NB4 (cell line): ENCODE measurements at places on chromosomes 1 and 21.

DNA sequence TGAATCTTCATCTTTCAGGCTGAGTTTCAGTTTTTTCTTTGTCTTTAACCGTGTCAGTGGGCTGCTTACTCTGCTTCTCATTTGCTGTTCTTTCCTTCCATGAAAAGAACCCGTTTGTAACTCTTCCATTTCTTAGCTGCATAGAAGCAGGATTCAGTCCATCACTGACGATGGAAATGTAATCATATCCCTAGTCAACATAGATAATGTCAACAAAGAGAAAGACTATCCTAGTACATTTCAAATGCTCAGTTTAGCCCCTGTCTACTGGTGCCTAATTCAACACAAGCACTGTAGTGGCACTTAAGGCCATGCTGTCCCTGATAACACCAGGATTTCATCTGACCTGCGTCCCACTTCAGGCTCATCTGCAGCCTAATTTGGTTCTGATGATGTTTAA, 376 bp downstream of the GBP1 start:
- no peak for DNase-seq

DNA sequence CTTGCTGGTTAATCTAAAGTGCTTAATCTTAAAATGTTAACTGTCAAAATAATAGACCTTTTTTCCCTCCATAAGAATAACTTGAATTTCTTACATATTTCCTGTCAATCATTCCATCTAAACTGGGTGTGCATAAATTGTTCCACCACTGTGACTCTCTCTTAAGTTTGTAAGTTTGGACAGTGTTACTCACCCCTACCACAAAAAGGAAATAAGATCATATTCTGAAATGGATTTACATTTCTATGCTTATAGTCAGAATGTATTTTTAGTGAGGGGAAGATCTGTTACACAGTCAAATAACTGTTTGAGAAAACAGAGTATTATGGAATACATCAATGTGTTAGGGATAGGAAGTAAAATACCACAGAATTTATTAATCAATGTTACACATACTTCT, 109.6 kb upstream of the DPYD start:
- DNase-seq, result no peak

DNA sequence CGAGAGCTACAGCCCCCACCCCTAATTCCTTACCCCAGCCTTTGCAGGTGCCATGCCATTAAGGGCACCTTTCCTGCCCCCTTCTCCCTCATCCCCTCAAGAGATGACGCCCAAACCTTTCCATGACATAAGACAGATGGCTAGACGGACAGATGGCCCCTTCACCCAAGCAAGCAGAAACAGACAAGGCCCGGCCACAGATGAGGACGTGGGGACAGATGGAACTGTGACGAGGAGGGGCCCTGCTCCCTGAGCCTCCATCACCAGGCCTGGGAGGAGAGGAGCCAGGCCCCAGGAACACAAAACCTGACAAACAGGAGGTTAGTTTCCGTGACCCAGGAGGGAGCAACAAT, 24.7 kb upstream of the PEF1 start:
- no peak for DNase-seq

DNA sequence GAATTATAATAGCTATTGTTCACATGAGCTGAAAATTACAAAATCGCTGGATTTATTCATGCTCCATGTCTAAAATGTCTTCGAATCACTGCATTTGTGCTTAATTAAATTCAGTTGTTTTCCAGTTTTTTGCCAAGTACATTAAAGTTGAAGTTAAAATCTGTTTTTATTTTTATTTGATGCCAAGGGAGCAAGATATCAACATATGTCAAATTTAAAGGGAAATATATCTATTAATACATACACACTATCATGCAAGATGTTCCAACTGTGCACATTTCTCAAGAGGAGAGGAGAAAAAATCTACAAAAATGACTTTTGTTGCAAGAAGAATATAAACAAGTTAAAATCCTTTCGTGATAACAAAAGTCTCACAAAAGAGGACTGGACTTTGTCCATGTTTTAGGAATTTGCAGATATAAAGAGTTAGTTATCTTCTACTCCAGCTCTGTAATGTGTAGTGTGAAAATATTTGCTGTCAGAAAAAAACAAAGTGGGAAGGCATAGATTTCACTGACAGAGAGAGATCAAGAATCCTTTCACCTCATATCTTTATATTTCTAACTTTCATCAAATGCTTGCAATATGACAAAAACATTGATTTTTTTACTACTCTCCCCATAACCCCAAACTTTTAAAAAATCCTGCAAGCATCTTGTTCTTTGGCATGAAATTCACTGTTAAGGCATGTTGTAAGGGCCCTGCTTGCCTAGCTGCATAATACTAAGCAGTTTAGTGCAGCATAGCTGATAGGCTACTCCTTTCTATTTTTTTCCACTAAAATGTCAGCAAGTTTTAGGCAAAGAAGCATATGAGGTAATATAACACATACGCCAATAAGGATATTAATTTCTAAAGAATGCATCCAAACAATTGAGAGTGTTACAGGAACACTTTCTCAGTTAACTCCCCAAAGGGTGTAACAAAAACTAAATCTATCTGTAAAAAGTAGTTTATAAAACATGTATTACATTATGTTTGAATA, 340.2 kb upstream of the ADAMTS5 start:
- no peak for DNase-seq

GRCh38 chr1:168146160-168146539, 9.4 kb upstream of the GPR161 start:
- no peak for DNase-seq
